ENCODE measurements at places on chromosomes 1 and 21. TPM values are rescaled to one million over a fixed set of nuclear protein-coding genes. Genes with fewer than 3 reads are reported as not detected.

The CD244 gene
- 301 TPM for polyA plus RNA-seq

The ANGPTL3 gene
- not detected for polyA plus RNA-seq

The VSIG8 gene
- polyA plus RNA-seq: not detected

The B4GALT3 gene
- 68.0 TPM for polyA plus RNA-seq

The RNU1-4 gene
- polyA plus RNA-seq: 28.1 TPM
